ENCODE measurements at places on chromosomes 7 and 10.

- no peak for DNase-seq
Measured at GRCh38 chr7:24907311-24907886, 72.6 kb downstream of the OSBPL3 start.

GRCh38 chr10:12777840-12778585 is 223.5 kb downstream of the CCDC3 start:
- no peak for DNase-seq

DNA sequence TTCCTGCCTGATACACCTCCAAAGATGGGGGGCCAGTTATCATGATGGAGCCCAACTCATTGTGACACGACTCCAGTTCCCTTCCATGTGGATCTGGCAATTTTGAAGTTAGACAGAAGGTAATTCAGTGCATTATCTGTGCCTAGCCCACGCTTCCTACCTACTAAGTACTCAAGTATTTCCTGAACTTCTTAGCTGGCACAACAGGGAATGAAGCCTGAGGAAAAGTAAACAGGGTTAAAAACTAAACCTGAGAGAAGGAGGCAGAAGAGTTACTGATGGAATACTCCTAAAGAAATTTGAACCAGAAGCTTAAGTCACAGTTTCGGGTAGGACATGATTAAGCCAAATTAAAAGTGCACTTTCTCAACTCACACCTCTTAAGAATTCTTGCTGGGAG is 1.1 kb upstream of the SEC31B start:
- DNase-seq: no peak

- DNase-seq: no peak
Measured at GRCh38 chr7:155395176-155395797, 62.6 kb upstream of the EN2 start.

DNA sequence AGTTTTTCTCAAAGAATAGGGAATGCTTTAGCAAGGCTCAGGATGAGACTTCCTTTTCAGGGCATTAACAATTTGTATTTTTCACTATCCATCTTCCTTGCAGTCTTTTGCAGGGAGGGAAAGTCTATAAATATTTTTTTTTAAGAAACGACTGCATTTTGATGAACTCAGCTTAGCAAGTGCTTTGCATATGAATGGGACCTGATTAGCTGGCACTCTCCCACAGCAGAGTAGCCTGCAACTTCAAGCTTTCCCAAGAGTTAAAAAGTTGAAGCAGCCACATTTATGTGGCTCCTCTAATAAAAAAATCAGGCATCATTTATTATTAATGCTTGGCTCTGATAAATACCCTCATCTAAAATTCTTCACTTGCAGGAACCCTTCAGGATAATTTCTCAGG is 134.0 kb downstream of the GRID1 start:
- no peak for DNase-seq

DNA sequence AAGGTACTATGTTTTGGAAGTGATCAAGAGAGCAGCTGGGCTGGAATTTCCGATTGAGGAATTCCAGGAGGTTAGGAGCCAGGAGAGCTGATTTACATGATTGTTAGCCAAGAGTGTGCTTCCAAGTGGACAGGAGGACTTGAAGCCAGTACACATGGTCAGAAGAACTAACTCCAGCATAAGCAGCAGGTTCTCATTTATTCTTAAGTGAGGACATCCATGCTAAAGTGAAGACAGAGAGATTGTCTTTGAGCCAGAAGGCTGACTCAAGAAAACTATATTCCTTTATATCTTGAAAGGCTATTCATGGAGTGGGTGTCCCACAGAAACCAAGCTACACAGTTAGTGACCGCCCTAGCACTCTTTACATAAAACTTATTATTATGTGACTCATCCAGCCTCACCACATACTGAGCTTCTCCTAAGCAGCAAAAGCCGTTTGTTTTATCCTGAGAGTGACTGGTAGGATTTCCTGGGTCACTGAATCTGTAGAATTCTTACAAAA is 56.7 kb upstream of the SEMA3A start:
- no peak for DNase-seq

- no peak for DNase-seq
Measured at GRCh38 chr7:6615723-6616555, 529 bp downstream of the ZNF853 start.

DNA sequence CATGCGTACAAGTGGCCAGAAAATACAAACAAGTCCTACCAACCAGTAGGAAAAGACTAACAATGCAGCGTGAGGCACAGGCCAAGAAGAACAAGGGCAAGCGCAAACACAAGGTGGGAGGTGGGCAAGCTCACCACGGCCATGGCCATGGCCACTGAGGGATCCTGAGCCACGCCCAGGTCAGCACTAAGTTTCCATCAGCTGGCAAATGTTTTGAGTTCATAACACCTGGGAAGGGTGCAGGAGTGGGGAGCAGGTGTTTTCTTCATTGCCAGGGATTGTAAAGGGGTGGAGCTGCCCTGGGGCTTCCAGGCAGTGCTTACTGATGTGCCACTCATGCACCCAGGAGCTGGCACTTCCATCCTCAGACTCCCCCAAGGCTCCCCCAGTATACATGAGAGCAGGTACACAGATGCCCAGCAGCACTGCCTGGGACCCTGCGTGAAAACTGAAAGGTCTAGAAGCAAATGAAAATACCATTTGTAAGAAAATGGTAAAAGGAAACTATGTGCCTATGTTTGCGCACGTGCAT is 139.2 kb upstream of the RET start:
- no peak for DNase-seq
